Bronchial epithelial cell (primary cell): ENCODE measurements at places on chromosomes 4 and X.

DNA sequence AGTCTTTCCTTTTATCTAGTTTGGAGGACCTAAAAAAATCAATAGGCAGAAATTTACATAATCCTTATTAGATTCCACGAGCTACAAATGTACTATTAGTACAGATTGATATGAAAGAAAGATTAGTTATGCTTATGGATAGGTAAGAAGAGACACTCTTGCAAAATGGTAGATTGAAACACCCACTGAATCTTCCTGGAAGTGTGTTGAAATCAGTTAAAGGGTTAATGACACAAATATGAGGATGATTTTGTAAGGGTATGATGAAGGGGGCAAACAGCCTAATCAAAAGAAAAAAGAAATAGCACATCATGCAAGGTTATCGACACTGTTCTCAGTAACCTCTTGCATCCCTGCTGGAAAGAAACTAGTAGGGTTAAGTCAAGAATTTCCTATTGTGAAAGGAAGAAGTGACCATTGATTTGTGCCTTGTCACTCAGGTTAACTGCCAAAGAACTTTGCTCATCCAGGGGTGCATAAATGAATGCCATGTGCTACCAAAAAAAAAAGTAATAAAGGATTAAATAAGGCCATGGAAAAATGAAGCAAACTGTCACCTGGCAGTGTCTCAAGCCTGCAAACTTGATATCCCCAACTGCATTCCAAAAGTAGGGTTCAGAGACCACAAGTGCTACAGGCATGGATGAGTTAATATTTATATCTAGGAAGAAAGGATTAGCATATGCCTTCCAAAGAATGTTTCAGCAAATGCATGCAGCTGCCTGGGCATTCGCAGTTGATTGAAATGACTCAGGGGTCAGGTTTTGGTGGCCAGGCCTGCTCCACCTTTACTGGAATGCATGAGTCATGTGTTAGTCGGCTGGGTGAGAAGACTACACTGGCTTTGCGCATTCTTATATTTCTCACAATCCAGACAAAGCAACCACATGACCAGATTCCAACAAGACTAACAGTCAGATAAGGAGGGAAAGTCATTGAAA lies 78.3 kb upstream of the ATXN3L start:
- peak; percentile 97 for DNase-seq

DNA sequence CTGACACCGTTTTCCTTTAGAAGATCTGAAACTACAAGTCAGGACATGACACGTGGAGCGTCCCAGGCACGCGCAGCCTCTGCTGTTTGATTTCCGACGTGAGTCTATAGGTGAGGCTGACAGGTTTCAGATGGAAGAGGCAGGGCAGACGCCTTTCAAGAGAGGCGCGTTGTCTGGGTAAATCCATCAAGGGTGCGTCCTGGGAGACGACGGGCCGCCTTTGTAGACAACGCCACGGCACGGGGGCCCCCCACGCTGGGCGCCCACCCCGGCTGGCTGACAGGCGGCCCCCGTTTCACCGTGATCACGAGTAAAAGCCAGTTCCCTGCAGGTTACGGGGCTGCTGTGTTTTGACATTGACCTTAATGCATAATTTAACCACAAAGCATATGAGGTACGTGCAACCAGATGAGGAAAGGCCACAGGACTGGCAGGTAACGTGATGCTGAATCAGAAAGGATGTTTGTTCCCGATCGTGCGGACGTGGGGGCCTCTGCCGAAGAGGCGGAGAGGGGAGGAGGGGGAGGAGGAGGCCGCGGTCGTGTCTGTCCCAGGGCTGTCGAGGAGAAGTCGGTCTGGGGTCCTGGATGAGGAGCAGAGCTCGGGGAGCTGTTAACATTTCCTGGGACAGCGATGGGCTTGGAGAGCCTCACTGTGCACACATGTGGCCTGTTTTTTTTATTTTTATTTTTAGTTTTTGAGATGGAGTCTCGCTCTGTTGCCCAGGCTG lies 51.1 kb upstream of the PPP2R3B start:
- peak; percentile 51 for DNase-seq

GRCh38 chrX:68112321-68112720 lies 321.0 kb downstream of the OPHN1 start:
- no peak for DNase-seq

DNA sequence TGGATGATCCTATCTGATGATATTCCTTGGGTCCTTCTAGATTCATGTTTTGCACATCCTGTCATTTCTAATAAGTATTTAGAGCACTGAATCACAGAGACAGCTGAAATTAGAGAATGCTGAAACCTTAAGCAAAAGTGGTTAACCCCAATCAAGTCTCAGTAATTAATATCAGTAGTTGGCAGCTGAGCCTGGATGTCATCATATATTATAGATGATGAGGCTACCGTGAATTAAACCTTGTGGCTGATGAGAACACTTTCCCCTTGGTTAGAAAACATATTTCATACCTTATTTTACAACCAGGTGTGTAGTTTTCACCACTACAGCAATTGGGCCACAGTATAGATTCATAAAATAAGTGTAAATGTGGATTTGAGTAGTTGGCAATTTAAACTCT lies 499.0 kb downstream of the PDGFC start:
- DNase-seq: no peak

DNA sequence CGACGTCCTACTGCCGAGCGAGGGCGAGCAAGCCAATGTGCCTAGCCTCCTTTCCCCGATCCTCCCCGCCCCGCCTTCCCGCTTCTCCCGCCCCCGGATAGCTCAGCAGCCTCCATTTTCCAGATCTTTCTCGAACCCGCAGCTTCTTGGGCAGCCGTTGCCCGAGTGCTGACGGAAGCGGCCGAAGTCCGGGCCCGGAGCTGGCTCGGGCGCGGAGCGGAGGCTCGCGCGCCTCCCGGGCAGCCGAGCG lies 172 bp upstream of the HSPA4L start:
- DNase-seq: peak; percentile 73

- no peak for DNase-seq
Measured at GRCh38 chrX:24282381-24283126, 31.3 kb downstream of the SUPT20HL2 start.

GRCh38 chr4:72817012-72817411 lies 248.0 kb upstream of the ADAMTS3 start:
- no peak for DNase-seq
